ENCODE measurements at places on chromosomes 3 and 15.

DNA sequence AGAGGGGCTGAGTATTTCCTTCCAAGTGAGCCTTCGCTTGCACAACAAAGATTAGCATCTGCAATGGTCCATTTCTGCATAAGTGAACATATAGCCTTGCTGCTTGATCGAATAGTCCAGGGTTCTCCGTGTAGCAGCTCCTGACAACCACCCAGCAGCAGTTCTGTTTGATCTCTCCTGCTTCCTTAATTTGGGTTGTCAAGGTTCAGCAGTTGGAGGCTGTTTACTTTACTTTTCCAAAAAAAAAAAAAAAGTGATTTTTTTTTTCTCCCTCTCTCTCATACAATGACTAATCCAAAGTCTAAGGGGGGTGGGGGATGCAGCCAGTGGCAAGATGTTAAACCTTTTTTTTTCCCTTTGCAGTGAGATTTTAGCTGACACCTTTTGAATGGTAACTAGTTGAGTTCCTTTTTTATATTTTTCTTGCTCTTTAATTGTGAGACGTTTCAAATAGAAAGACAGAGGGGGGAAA lies 3.6 kb downstream of the FOXP1 start:
- no peak for DNase-seq

DNA sequence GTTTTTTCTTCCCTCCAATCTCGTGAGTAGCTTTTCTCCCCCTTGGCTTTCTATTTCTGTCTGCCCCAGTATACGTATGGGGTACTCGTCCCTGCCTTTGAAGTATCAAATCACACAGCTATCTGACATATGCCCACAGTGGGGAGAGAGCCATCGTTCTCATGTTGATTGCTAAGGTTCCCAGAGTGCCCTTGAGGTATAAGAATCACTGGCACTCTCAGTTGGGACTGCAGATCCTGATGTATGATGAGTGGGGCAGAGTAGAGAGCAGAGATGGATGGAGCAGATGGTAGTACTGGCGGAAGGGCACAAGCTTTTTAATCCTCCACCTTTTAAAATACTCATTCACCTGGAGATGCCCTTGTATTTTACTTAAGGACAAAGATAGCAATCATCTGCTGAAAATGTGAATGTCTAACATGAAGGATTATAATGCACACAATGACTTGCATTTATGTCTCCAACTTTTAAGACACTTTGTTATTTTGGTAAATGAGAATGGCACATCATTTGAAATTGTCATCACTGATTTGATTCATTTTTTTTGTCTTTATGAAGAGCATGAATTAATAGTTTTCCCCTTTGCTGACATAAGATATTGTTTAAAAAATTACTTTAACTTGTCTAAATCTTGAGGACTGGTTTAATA lies 239.6 kb downstream of the NR1D2 start:
- DNase-seq, result no peak

GRCh38 chr15:29821416-29822099 lies 710 bp downstream of the TJP1 start:
- DNase-seq, result peak; percentile 82

DNA sequence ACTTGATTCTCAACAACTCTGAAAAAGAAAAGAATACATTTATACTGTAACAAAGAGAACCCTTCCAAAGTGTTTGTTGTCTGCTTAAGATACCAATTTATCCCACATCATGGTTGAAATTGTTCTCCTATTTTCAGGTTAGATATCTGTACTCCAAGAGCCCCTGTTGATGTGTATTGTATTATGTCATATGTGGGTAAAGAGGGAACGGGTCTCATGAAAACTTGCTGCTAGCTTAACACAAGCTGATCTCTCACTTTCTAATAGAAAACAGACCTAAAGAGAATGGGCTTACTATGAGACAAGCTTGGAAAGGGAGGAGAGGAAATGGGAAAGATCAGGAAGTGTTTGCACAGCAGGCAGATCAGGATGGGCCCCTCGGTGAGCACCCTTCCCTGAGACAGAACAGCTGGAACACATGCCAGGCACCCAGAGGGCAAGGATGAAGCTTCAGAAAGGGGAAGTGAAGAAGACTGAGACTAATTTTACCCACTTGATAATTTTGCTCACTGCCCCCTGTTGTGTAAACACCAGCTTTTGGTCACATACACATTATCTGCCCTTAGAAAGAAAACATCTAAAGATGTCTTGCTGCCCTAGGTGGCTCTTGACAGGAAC lies 747.9 kb upstream of the CCDC54 start:
- no peak for DNase-seq

DNA sequence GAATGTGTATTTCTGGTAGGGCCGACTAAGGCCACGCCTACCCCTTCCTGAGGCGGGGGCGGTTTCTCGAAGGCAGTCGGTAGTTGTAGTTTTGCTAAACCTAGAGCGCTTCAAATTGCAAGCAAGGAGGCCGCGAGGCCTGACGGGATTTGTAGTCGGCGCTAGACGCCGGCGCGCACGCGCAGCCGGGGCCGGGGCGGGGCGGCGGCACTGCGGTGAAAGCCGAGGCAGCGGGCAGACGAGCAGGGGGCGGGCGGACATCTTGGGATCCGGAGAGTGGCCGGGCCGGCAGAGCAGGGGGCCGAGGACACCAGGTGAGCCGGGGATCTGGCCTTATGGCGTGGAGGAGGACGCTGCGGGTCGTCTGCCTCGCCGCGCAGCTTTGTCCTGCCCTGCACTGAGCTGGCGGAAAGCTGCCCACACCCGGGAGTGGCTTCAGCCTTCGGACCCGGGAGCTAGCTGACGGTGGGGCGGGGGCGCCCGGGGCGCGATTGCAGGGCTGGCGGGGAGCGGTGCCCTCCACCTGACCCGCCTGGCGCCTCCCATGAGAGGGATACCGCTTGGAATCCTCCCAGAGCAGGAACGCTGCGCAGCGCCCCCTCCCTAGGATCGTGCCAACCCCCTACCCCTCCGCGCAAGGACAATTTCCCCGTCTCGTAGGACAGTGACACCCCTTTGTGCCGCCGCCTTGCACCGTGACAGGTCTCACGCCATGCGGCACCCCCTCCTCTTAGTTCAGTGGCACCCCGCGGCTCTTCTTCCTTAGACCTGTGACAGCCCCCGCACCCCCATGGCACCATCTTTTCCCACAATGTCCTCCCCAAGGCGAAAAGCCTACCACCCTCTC lies at the start of gene AP2M1:
TSS of gene AP2M1 (plus strand) at position 210 of the 847 bp plus-strand sequence. CDS start 2,139 bp downstream, outside the sequence.
- DNase-seq, result peak; percentile 99
